ENCODE measurements at places on chromosomes 3 and 15.

- DNase-seq = no peak
These were observed 19.5 kb downstream of the BMF start for GRCh38 chr15:40088929-40089755.

- no peak for DNase-seq
These were observed 13.3 kb downstream of the ARMC8 start for GRCh38 chr3:138200424-138200823.

GRCh38 chr3:27228805-27229204 lies 140.4 kb downstream of the NEK10 start:
- DNase-seq = no peak

- no peak for DNase-seq
These were observed 198.2 kb upstream of the MCTP2 start for GRCh38 chr15:94033014-94033682.

DNA sequence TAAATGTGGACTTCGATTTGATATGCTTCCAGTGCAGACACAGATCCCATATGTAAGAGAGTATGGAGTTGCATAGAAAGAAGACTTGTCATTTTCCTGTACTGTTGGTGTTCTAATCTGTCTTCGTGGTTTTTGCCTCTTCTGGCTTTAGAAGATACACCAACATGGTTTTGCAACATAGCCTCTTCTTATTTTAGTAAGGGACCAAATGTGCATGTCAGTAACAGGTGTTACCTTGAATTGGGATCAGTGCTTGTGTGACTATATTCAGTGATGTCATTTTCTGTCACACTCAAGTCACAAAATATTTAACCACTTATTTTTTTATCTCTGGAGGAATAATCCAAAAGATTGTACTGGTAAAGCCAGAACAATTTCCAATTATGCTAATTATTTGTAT lies 140.4 kb downstream of the SNRPN start:
- DNase-seq = no peak

DNA sequence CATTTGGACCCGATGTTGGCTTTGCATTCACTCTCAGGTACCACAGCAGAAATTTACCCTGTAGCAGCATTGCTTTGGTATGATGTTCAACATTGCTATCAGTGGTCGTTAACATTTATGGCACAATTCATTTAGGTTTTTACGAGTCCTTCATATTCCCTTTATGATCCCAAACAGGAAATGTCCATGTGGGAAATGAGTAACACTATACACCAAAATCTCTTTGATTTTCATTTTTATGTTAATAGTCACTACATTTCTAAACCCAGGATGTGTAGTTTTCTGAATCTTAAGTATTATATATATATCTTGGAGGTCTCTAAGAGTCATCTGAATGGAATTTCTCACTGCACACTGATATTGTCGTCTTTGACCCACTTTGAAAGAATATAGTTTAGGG lies 78.5 kb upstream of the RBMS3 start:
- DNase-seq = no peak

GRCh38 chr15:92582206-92582605 lies 73.4 kb downstream of the FAM174B start:
- no peak for DNase-seq

GRCh38 chr3:17307887-17308286 lies 423.1 kb downstream of the PLCL2 start:
- DNase-seq = no peak

DNA sequence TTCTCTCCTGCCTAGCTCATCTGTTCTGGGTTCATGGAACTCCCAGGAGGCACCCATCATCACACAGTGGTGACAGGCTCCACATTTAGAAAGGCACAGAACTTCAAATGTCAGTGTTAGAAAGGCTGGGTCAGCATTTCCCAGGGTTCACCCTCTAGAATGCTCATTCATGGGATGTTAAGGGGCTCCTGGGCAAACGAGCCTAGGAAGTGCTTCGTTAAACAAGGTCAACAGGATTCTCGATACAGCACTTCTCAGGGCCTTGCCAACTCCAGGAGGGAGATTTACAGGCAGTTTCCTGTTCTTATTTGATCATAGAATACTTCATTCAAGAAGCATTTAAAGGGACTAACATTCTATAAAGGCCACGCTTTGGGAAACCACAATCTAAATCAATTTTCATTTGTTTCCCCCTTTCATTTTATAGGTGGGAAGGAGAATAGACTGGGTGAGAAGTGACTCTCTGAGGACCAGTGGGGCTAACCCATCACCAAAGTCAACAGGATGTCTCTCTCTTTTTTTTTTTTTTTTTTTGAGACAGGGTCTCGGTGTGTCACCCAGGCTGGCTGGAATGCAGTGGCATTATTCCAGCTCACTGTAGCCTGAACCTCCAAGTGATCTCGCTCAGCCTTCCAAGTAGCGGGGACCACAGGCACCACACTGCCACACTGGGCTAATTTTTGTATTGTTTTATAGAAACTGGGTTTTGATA lies 14.3 kb downstream of the IGDCC4 start:
- no peak for DNase-seq

DNA sequence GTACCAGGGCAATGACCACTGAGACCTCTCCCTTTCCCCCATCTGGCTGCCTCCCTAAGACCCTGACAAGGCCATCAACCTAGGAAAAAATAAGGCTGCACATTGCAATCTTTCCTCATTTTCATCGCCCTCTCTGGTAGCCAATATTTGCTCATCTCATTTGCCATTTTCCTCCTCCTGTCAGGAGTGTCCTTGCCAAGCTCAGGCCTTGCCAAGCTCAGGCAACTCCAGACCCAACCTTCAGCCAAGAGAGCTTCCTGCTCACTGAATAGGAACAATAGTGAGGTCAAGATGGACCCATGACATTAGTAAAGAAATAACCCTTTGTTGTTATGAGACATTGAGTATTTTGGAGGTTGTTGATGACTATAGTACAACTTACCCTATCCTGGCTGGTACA lies 380.3 kb downstream of the RSL24D1 start:
- no peak for DNase-seq

DNA sequence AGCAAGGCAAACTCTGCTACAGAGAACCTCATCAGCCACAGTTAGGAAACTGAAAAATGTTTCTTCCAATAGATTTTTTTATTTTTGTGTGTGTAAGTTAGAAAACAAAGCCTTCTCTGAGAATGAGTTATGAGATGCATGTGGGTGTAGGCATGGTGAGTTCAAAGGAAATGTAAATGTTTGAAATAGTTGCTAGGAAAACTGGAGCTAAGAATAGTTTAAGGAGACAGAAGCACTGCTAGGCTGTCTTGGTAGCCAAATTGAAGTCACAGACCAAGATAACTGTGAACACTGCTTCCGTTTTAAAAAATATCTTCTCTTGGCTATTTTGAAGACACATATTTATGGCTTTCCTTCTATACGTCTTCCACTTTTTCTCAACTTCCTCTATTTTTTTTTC lies 1501.2 kb upstream of the CADM2 start:
- DNase-seq = no peak

DNA sequence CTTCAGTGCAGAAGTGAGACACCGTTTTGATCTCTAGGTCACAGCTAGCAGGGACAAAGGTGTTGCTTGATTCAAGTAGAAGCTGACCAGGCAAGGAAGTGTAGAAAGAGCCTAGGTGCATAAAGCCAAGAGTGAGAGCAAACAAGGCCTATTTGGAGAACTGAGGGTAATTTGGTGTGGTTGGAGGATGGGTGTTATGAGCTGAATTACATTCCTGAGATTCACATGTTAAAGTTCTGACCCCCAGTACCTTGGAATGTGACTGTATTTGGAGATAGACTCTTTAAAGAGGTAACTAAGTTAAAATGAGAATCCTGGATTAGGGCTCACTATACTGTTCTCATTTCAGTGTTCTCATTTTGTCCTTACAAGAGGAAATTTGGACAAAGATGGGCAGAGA lies 191.3 kb downstream of the ZMAT3 start:
- no peak for DNase-seq

DNA sequence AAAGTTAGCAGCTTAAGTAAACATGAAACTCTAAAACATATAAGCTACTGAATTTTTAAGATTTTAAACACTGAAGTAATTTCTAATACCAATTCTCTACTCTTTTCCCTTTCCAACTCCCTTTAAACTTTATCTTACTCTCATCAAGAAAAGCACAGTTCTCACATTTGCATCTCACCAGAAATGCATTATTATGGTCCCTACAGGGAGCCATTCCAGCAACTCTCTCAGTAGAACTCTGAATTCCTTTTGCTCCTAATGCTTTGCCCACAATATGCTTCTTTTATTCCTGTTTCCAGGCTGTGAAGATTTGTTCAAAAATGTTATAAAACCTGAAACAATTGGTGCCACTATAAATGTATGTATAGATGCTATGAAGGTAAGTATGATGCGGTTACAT lies 83.4 kb downstream of the TFDP2 start:
- DNase-seq = no peak

DNA sequence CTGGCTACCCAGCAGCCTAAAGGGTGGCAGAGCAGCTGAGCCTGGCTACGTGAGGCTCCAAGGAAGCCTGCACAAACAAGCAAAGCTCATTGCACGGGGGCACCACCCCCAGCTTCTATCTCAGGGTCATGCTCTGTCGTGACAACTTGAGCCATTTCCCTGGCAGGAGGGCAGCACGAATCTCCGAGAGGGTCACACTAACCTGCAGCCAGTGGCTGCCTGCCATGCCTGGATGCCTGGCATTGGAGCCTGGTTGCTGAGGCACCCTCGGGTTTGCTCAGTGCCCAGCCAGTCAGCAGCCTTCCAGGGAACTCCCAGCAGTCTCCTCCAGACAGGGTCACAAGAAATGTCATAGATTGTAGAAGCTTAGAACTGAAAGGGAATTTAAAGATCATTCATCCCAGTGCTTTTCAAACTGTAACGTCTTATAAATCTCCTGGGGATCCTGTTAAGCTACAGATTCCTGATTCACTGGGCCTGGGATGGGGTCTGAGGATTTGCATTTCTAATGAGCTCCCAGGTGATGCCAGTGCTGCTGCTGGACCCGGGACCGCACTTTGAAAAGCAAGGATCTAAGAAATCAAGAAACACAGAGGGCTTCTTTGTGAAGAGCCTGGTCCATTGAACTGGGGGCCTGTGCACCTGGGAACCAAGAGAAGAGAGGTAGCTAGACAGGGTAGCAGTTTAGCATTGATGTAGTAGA lies 48.4 kb downstream of the TMEM266 start:
- no peak for DNase-seq

GRCh38 chr3:62145086-62145757 lies 228.1 kb downstream of the FEZF2 start:
- no peak for DNase-seq

- no peak for DNase-seq
These were observed 81.1 kb downstream of the LRRK1 start for GRCh38 chr15:101000271-101000681.

GRCh38 chr15:83983634-83984458 lies 251.7 kb upstream of the GOLGA6L4 start:
- DNase-seq = no peak

DNA sequence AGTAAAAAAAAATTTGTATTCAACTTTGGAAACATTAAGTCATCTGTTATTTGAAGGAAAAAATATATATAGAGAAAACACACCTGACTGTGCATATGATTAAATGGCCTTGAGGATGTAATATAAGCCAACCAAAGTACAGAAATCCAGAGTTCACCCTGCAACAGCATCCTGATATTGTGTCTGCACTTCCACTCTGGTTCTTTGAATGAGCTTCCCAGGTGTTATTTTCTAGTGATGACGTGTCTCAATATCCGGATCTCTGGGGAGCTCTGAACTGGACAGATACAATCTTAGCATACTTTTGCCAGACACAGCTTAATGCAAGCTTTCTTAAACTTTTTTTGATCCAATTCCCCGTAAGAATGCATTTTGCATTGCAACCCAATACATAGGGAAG lies 19.5 kb upstream of the PIK3CB start:
- no peak for DNase-seq

DNA sequence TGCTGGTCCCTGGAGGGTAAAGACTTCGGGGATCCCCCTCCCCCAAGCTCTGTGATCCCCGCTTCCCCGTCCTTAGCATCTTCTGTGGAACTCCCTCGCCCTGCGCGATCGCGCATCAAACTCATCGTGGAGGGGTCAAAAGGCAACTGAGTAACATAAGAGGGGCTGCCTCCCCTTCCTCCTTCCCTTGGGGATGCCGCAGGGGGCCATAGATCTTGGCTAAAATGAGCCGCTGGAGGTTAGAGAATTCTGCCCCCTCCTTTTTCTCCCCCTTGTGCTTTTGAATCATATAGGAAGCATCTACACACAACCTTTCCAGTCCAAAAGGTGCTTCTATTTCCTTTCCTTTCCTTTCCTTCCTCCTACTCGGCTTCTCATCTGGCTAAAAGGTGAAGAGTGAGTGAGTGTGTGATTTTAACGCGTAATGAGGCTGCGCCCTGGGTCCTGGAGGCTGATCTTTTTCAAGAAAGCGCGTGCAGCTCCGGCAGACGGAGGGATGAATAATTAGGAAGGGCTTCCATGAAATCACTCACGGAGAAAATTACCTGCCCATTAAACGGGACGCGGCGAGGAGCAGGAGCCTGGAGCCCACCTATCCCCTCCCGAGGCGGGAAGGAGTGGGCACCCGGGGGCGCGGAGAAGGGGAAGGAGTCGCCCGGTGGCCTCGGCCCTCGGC lies 831 bp upstream of the ROBO2 start:
- peak; percentile 17 for DNase-seq

GRCh38 chr15:90603893-90604292 lies 74.2 kb downstream of the CRTC3 start:
- DNase-seq = peak; percentile 43

- no peak for DNase-seq
These were observed 999 bp upstream of the KIF7 start for GRCh38 chr15:89656116-89656815.

DNA sequence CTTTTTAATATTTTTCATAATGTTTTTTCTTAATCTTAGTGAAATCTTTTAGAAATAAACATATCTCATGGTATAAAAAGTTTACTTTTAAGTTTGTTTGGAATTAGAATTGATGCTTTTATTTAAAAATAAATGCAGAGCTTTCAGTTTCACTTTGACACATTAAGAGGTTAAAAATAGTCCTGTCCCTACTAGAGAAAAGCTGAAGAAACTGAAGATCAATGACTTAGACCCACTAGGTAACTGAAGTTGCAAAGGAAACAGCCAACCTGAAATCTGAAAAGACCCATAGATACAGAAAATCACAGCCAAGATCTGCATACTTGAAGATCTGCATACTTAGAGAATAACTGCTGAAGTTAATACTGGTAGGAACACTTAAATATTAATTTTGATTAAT lies 237.6 kb downstream of the RAP2B start:
- DNase-seq = no peak

DNA sequence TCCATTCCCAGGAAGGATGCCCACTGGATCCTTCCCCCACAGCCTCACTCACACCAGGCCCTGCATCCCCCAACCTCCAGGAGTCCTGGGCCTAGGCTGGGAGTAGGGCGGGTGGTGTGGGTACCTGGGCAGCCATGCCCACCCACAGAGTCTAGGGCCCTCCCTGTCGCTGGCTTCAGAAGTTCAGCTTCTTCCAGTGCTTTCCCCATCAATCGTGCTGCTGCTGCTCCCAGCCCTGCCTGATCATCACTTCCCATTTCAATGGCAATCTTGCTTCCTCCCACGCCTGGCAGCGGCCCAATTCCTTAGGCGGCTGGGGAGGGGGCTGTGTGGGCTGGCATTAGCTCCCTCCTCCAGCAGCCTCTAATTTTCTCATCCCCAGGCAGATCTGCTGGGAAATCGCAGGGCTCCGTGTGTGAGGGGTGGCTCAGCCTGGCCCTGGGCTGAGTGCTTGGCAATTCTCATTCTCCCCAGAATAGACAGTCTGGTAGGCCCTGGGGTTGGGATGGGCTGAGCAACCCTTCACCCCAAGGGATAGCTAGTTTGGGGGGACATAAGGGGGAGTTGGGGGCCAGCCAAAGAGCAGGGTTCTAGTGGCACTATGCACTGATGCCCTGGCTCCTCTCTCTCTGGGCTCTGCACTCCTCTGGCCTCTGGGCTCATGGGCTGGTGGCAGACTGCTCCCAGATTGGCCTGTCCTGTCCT lies 66.4 kb downstream of the SCN5A start:
- DNase-seq = no peak
